ENCODE measurements at places on chromosomes 12 and 14.
A peak's percentile ranks its signal among the peaks of the same experiment; 100 is the strongest.

- DNase-seq = no peak
These were observed 266.5 kb downstream of the PAWR start for GRCh38 chr12:79424109-79424721.

GRCh38 chr14:35043046-35043445 lies 3.0 kb upstream of the FAM177A1 start:
- no peak for DNase-seq

- no peak for DNase-seq
These were observed 170.6 kb upstream of the CRY1 start for GRCh38 chr12:107263980-107264379.

- no peak for DNase-seq
These were observed 39.3 kb downstream of the LRCOL1 start for GRCh38 chr12:132571051-132571450.

GRCh38 chr12:5227708-5228373 lies 184.2 kb downstream of the KCNA5 start:
- no peak for DNase-seq

DNA sequence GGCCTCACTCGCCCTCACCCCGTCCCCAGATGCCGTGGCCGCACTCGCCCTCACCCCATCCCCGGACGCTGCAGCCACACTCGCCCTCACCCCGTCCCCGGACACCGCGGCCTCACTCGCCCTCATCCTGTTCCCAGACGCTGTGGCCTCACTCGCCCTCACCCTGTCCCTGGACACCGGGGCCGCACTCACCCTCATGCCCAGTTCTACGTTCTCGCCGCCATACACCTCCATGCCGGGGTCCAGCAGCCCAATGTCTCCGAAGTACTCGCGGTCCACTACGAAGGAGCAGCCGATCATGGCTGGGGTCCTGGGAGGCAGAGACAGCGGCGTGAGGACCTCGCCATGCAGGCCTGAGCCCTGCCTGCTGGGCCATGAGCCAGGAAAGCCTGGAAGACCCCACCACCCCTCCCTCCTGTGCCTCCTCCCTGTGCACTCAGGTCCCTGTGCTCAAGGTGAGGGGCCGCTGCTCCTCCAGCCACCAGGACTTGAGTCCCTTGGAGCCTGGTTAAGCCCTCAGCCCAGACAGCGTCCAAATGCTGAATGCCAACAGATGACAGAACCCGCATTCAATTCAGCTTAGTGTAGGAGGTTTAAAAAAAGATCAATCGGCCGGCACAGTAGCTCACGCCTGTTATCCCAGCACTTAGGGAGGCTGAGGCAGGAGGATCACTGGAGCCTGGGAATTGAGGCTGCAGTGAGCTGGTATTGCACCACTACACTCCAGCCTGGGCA lies 81.5 kb downstream of the GALNT9 start:
- DNase-seq = peak; percentile 30

- peak; percentile 81 for DNase-seq
These were observed 39.5 kb downstream of the BEGAIN start for GRCh38 chr14:100547633-100548294.

DNA sequence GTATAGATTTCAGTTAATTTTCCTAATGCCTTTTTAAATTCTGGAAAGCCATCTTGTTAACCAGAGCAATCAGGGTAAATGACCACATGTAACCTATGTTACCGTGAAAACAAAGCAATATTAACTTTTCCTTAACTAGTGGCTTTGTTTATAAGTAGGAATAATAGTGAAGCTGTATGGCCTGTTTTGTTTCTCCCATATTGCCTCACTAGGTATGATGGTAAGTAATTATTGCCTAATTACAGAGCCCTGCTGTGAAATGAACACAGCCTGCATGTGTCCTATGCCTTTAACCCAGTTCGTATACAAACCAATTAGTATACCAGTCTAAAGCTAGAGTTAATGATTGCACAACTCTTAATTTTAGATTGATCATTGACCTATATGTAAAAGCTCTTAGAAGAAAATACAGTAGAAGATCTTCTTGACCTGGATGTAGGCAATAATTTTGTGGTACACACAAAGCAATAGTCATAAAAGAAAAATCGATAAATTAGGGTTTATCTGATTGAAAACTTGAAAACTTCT lies 249.9 kb downstream of the CCDC91 start:
- no peak for DNase-seq

DNA sequence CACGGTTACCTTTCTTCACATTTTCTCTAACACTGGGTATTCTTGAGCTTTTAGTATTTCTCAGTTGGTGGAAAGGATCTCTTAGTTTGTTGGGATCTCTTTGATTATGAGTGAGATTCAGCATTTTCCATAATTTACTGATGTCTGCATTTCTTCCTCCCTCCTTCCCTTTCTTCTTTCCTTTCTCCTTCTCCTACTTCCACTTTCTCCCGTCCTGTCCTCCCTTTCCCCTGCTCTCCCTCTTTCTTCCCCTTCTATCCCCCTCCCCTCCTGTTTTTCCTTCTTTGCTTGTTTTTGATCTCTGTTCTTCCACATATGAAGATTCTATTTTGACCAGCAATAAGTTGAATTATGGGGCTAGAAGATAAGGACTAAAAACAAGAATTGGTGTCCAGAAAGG lies 66.9 kb downstream of the FUT8 start:
- DNase-seq = no peak

- DNase-seq = no peak
These were observed 102.0 kb upstream of the ARID2 start for GRCh38 chr12:45627407-45628069.

DNA sequence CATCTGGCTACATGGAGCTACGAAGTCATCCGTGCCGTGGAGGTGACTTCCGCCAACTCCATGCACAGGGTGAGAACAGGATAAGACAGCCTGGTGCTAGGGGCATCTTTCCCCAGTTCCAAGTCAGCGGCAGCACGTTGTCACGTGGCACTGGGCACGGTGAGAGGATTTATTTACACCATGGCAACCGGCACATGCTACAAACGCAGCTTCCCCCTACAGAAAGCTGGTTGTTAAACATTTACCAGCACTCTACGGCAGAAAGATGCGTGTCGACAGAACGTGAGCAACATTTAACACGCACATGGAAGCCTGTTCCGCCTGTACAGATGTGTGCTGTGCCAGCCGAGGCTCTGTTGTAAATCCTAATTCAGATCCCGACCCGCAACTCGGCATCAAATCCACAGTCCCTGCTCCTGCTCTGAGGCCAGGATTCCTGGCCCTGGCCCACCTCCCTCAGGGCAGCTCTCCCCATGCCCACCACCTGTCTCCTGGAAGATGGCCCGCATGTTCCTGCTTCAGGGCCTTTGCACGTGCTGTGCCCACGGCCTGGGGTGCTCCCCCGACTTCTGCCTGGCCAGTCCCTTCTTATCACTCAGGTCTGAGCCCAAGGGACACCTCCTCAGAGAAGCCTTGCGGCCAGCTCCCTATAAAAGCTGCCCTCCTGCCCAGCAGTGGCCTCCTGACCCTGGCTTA lies 114.1 kb downstream of the RFLNA start:
- DNase-seq = no peak

DNA sequence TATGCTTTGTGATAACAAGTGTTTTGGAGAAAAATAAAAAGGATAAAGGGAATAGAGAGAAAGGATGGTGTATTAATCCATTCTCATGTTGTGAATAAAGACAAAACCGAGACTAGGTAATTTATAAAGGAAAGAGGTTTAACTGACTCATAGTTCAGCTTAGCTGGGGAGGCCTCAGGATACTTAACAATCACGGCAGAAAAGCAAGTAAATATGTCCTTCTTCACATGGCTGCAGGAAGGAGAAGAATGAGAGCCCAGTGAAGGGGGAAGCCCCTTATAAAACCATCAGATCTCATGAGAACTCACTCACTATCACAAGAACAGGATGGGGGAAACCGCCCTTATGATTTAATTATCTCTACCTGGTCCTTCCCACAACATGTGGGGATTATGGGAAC lies 18.1 kb upstream of the C12orf42 start:
- no peak for DNase-seq

DNA sequence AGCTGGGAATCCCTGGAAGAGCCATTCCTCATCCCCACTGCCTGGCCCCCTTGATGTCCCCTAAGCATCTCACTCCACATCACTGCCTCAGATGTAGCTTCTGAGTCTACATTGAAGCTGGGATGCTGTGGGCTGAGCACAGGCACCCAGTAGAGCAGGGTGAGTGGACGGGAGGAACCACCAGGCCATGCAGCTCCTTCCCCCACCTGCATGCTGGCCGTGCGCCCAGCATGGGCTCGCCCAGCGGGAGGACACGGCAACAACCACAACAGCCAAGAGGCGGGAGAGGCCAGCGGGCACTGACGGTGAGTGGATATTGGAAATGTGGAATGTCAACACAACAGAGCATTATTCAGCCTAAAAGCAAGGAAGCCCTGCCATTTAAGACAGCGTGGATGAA lies 310.9 kb downstream of the ADGRD1 start:
- DNase-seq = no peak

DNA sequence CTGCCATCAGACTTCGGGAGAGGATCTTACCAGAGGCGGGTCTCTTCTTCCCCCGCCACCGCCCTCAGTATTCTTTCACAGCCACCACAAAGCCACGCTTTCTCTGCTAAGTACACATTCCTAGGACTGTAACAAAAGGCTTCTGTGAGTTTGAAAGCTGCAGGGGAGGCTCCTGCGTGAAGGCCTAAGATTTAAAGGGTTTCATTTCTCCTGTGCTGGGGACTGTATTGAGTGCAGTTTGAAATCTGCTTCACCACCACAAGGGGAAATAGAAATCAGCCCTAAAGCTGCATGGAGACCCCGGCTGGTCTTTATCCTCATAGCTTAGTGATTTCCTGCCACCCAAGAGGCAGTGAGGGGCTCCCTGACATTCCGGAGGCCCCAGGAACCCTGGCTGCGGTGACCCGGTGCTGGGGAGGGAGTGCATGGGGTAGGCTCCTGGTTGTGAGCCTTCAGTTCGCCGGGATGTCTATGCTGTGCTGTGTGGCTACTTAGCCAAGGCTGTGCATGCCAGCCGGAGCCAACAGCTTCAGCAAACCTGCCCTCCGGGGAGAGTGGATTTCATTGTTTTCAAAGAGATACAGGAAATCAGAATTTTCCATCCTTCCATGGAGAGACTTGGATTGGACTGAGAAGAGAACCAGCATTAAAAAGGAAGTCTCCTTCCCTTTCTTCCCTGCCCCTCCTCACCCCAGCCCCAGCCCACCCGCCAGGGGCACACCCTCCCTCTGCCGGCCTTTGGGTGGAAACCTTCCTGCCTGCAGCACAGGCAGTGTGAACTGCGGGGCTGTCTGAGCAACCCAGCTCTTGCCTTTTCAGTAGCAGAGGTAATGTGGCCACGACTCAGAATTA lies 163.3 kb downstream of the ETV6 start:
- DNase-seq = no peak

- DNase-seq = no peak
These were observed 5.9 kb downstream of the GSG1 start for GRCh38 chr12:13097491-13098011.

All from CD8-positive, alpha-beta memory T cell (primary cell).